ENCODE measurements at places on chromosomes 7 and 10. TPM values are rescaled to one million over a fixed set of nuclear protein-coding genes. Genes with fewer than 3 reads are reported as not detected.

Gene SORCS1
- not detected for total RNA-seq

Gene PON3
- total RNA-seq: 0.31 TPM

Gene SHTN1
- 0.65 TPM for total RNA-seq

Gene CADPS2
- 62.1 TPM for total RNA-seq

Gene FRMD4A
- total RNA-seq: 64.4 TPM

Gene CALML3
- total RNA-seq: not detected

Gene NKX2-3
- under 0.01 TPM for total RNA-seq

Gene TBXAS1
- 0.19 TPM for total RNA-seq

Gene SFTPA1
- not detected for total RNA-seq

Gene NKX1-2
- not detected for total RNA-seq

Gene RHBDD2
- 14.2 TPM for total RNA-seq

Gene ZC3HAV1L
- total RNA-seq: 23.1 TPM

Gene AEBP1
- total RNA-seq: 27.3 TPM

Gene PLEKHS1
- not detected for total RNA-seq

Gene NUDT13
- total RNA-seq: 1.4 TPM

Gene CYP2C9
- not detected for total RNA-seq

Gene RTKN2
- 0.16 TPM for total RNA-seq

Gene FAM171A1
- 13.9 TPM for total RNA-seq

Gene ABLIM1
- 60.7 TPM for total RNA-seq

Measured in bladder microvascular endothelial cell (primary cell).